ENCODE measurements at places on chromosomes 1 and 21.
A peak's percentile ranks its signal among the peaks of the same experiment; 100 is the strongest.

DNA sequence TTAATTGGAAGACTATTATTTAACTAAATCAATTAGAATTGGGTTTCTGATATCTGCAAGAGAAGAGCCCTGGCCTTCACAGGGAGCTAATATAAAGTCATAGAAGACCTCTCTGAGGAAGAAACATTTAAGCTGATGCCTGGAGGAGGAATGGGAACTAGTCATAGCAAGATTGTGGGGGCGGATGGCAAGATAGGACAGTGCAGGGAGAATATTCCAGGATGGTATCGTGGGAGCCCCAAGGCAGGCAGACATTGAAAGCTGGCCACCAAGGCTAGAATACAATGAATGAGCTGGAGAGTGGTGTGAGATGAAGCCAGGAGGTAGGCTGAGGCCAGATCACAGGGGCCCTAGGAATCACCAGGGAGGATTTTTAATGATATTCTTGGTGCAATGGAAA lies 20.8 kb upstream of the MYSM1 start:
- DNase-seq, result no peak

DNA sequence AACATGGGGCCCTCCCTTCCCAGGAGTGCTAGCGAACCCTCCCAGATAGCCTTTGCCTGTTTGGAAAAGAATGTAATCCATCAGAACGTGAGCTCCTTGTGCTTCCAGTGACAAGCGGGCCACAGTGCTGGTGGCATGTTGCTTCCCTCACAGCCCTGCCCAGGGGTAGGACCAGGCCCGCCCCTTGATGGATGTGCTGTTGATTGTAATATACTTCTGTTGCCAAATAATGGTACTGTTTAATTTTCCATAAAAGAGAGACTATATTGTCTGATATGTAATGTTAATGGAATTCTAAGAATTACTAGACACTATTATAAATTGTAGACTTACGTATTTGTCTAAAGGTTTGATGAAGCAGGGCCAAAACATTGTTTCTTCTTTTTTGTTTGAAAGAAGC lies 16.4 kb downstream of the ATP5PO start:
- no peak for DNase-seq

GRCh38 chr1:10730985-10731384 lies 65.5 kb downstream of the CASZ1 start:
- DNase-seq, result no peak

DNA sequence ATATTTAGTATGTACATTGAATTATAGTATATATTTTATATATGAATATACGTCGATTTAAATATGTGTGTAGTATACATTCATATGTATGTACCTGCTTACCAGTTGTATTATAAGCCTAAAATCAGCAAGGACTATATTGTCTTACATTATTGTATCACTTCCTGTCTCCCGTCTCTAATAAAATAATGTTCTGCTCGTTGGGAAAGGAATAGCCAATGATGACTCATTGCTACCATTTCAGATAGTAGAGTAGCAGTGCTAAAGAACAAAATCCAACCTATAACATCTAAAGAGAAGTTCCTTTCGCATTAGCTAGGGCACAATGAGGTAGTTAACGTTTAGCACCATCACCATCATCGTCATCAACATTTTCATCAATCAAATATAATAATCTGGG lies 39.9 kb upstream of the SMYD2 start:
- no peak for DNase-seq

DNA sequence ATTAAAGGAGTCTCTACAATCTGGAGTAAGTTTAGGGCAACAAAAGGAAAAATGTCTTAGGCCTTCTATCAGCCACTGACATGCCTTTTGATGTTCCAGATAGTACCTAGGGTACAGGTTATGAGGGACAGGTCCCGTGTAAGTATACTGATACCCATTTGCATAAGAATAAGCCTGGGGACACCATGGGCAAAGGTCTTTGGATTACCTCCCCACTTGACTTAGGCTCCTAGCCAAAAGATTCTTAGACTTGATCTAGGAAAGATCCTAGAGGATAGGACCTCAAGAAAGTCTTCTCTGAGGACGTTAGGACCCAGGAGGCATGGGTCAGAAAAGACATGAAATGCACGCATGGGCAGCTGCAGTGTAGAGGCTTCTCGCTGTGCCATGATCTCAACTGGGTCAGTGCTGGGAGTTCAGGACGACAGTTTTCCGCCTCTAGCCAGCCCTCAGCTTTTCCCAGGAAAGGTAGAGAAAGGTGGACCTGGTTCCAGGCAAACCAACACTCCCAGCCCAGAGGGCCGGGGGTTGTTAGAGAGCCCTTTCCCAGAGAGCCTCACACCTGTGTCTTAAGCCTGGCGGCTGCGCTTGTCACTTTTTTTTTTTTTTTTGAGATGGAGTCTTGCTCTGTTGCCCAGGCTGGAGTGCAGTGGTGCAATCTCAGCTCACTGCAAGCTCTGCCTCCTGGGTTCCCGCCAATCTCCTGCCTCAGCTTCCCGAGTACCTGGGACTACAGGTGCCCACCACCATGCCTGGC lies 26.6 kb downstream of the MSTO1 start:
- DNase-seq, result no peak

DNA sequence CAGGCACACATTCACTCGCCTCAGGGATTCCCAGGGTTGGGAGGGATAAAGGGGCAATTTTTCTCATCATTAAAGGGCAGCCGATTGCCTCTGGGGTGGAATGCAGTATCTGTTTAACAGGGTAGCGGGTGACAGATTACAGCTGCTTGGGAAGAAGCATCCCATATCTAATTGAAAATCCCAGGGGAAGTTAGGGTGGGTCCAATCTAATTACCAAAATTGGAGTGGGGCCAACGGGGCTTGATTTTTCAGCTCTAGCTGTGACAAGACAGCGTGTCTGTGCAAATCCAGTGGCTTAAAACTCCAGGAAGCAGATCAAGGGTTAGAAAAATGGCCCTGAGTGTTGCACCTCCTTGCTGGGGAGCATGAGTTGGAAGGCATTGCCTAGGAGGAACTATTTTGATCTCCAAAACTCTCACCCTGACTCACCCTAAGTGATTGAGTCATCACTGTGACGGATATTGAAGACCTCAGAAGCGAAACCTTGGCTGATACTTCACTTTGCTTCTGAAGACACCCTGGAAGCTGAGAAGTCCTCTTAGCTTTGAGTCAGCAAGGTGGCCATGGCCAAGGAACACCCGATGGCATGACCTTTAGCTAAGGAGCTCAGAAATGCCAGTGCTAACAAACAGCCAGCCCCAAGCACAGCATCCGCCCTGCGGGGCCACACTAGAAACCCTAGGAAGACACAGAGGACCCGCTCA lies 46.0 kb downstream of the GRHL3 start:
- DNase-seq, result peak; percentile 44
